ENCODE measurements at places on chromosomes 2 and 18. TPM values are rescaled to one million over a fixed set of nuclear protein-coding genes. Genes with fewer than 3 reads are reported as not detected.
A peak's percentile ranks its signal among the peaks of the same experiment; 100 is the strongest.

DNA sequence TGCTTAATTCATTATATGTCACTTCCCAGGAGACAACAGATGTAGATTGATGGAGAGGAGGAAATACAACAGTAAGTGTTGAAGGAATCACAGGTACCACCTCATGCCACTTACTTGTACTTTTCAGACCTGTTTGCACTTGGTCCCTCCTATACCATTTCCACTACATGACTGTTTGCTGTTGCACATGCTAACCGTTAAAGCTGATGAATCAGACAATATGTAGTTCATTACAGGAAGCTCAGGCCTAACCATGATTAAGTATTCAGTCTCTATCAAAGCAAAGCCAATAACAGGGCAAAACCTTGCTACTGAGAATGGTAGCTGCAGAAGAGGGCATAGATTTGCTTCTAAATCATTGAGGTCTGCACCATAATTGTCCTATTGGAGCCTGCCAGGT, 30.2 kb upstream of the GRP start:
- no peak for ATAC-seq

DNA sequence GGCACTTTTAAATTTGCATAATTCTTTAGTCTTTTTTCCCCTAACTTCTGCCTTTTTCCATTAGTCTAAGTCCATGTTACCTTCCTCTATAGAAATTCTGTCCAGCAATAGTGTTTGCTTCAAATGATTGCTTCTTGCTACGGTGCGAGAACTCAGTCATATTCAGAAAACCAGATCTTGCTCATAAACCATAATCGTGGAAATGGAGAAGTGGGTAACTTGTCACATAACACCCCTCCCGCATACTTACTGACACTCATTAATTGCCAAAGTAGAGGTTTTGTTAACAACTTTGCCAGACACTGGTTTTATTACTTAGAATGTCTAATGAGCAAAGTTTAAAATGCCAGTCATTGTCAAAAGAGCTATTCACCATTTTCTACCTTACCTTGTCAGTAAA, 94.3 kb upstream of the TWSG1 start:
- ATAC-seq, result no peak

DNA sequence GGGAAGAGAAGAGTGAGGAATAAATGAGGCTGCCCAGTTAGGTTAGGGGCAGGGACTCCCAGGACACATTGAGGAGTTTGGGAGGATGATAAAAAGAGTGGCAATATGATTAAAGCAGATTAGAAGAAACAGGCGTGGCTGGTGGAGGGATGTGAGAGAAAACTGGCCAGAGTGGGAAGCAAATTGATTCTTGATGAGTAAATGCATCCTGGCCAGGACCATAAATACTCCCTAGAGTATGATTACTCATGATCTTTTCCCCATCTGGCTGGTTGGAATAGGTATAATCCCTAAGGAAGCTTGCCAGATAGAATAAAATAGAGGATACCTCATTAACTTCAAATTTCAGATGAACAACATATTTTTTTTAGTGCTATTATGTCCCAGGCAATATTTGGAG, 21.5 kb upstream of the DAW1 start:
- ATAC-seq, result no peak

DNA sequence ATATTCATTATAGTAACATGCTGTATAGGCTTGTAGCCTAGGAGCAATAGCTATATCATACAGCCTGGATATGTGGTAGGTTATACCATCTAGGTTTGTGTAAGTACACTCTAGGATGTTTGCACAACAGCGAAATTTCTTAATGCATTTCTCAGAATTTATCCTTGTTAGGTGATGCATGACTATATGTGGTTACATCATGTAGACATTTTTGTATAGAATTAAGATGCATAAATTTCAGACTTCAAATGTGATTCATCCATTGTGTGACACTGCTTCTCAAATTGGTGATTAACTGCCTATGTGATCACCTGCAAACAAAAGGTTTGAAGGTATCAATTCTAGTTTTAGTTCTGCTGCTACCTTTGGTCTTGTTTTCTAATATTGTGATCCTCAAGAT, 1787.0 kb upstream of the PIK3C3 start:
- no peak for ATAC-seq

GRCh38 chr18:23838801-23839366, 149.6 kb downstream of the LAMA3 start:
- no peak for ATAC-seq

DNA sequence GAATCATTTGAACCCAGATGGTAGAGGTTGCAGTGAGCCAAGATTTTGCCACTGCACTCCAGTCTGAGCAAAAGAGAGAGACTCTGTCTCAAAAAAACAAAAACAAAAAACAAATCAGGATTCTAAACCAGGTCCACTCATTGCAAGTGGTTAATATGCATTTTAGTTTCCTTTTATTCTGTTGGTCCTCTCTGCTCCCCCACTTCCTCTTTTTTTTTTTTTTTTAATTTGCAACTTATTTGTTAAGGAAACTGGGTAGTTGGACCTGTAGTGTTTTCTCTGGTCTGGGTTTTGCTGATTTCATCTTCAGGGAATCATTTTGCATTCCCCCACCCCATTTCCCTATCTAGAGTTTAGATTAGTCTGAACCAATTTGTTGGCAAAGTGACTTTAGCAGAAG, 14.0 kb downstream of the FER1L5 start:
- ATAC-seq, result no peak

GRCh38 chr2:173432049-173432754, 77.5 kb downstream of the CDCA7 start:
- no peak for ATAC-seq

GRCh38 chr2:19031642-19032041, 326.8 kb downstream of the OSR1 start:
- ATAC-seq, result no peak

- no peak for ATAC-seq
Observed at GRCh38 chr2:73289304-73289703, 4.0 kb downstream of the EGR4 start.

DNA sequence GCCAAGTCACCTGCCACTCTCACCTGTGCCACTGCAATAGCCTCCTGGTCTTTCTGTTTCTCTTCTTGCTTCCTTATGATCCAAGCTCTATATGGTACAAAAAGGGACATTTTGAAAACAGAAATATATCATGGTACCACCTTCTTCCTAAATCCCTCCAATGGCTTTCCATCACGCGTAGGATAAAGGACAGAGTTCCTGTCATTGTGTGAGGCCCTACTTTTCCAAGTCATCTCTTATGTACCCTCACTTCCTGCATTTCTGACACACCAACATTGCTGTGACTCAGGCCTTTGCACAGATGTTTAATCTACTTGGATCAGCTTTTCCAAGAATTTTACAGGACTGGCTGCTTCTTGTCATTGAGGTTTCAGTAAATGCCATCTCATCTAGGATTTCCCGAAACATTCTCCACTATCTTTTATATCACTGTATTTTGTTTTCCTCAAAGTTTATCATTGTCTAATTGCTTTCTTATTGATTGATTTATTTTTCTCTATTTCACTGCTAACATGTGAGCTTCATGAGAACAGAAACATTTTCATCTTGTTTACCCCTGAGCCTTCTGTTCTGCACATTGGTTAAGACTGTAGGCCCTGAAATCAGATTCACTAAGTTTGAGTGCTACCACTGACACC, 426.1 kb upstream of the FANCL start:
- ATAC-seq, result peak; percentile 25

DNA sequence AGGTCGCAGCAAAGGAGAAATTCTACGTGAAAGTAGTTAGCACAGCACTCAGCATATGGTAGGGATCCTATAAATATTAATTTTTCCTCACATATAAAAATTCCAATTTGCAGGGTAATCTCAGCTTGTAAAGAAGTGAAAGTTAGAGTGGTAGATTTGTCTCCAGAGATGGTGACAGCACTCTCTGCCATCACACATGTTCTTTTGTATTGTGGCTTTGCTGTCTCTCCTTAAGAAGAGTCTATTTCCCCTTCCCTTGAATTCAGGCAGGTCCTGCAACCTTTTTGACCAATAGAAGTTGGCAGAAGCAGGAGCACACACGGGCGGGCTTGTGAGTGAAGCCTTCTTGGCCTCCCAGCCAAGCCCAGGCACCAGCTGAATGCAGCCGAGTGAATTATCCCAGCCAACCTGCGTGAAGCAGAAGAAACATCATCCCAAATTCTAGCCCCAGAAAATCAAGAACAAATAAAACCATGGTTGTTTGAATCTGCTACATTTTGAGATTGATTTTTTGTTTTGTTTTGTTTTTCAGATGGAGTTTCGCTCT, 107.8 kb upstream of the COPS8 start:
- ATAC-seq, result no peak

GRCh38 chr2:20487392-20488174, 40.7 kb downstream of the RHOB start:
- peak; percentile 43 for ATAC-seq

DNA sequence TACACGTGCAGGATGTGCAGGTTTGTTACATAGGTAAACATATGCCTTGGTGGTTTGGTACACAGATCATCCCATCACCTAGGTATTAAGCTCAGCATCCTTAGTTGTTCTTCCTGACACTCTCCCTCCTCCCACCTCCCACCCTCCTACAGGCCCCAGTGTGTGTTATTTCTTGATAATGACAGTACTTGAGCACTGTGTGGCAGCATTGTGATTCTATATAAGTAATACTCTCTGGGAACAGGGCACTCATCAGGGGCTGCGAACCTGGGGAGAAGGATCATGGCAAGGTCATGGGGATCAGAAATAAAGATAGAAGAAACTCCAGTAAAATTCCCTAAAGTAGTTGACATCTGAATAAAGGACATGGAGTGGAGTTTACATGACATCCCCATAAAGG, 1256.2 kb upstream of the CRIM1 start:
- ATAC-seq, result peak; percentile 32

GRCh38 chr18:8849696-8850095, 144.3 kb downstream of the MTCL1 start:
- no peak for ATAC-seq

- ATAC-seq, result peak; percentile 16
Observed at GRCh38 chr2:20609349-20609994, 41.4 kb downstream of the HS1BP3 start.

- ATAC-seq, result no peak
Observed at GRCh38 chr2:178284613-178285286, 90.4 kb downstream of the OSBPL6 start.

DNA sequence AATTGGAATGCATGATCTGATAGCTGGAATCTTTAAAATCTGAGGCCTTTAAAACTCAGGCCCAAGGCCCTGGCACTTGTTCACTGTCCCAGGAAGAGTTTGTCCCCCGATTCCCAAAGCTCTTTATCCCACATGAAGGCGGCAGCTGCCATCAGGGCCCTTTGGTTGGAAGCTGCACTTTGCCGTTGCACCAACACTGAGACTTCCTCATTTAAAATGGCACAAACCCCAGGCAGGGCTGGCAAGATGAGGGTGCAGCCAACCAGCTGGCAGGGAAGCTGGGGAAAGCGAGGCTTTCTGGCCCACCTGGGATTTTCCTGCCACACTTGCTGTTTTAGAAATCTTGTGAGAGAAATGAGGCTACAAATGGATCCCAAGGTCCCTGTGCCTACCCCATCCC, 6.3 kb downstream of the FLACC1 start:
- no peak for ATAC-seq

CHRND gene
- total RNA-seq, result 0.18 TPM

ANKRD53 gene
- 0.25 TPM for total RNA-seq

PLGLB1 gene
- 2.7 TPM for total RNA-seq

SCYGR4 gene
- not detected for total RNA-seq

KCNE4 gene
- 11.1 TPM for total RNA-seq
